Stimulated activated CD4-positive, alpha-beta T cell treated with anti-CD3 and anti-CD28 coated beads, Interleukin-2, amount 100 ng/mL, for 4 hours (primary cell): ENCODE measurements at places on chromosomes 7 and 10.
A peak's percentile ranks its signal among the peaks of the same experiment; 100 is the strongest.

DNA sequence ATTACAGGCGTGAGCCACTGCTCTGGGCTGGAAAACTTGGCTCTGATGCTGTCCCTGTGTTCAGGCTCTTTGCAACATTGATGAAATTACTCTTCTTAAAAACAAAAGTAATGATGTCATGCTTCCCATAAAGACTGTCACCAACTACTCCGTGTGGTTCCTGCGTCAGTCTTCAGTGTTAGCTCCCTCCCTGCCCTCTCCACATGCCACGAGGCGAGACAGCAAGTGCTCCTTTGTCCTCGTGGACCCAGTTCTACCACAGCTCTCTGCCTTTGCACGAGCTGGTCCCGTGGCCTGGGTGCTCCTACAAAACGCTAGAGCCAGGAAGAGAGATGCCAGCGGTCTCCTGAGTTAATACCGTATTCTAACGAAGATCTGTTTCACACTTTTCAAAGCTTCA lies 194.5 kb downstream of the SDK1 start:
- no peak for DNase-seq

GRCh38 chr10:64813391-64813790 lies 1292.2 kb downstream of the REEP3 start:
- no peak for DNase-seq

DNA sequence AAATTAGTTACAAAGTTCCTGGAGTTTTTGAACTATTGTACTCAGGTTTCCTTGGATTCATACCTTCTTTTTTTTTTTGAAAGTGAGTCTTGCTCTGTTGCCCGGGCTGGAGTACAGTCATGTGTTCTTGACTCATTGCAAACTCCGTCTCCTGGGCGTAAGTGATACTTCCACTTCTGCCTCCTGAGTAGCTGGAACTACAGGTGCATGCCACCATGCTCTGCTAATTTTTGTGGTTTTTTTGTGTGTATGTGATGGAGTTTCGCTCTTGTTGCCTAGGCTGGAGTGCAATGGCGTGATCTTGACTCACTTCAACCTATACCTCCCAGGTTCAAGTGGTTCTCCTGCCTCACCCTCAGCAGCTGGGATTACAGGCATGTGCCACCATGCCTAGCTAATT lies 22.3 kb downstream of the MCM10 start:
- DNase-seq = no peak

- DNase-seq = no peak
These were observed 73.2 kb upstream of the KLF6 start for GRCh38 chr10:3858051-3858845.

- no peak for DNase-seq
These were observed 104.3 kb downstream of the AHR start for GRCh38 chr7:17402628-17403278.

DNA sequence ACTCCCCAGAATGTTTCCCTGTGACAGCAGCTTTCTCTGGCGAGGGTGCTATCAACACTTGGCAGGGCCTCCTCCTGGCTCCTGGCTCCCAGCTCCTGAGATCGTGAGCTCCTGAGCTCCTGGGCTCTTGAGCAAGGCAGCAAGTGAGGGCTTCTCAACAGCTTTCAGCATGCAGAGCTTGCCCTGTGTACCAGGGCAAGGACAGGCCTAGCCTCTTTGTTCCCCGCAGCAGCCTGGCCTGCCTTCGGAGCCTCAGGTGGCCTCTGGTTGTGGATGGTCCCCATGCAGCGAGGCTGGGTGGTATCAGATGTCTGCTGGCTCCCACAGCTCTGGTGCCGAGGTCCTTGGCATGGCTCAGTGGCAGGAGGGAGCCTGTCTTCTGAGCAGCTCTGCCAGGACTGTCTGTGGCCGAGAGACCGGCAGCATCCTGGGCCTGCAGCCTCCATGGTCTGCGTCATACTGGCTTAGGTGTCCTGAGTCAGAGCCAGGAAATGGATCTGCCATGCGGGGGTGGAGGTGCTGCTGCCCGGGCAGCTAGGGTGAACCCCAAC lies 44.2 kb downstream of the ZMIZ1 start:
- no peak for DNase-seq

DNA sequence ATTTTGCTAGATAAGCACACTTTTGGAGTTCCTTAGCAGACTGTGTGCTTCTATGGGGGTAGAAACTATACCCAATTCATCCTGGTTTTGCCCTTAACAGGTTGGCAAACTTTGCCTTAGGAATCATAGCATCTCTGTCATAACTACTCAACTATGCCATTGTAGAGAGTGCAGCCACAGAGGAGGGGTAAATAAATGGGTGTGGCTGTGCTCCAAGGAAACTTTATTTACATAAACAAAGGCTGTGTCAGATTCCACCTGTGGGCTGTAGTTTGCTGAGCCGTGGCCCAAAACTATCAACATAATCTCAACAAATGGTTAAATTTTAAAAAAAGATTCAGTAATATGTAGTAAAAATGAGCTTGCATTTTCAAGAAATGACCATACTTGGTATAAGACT lies 51.6 kb upstream of the LAMB1 start:
- DNase-seq = no peak

DNA sequence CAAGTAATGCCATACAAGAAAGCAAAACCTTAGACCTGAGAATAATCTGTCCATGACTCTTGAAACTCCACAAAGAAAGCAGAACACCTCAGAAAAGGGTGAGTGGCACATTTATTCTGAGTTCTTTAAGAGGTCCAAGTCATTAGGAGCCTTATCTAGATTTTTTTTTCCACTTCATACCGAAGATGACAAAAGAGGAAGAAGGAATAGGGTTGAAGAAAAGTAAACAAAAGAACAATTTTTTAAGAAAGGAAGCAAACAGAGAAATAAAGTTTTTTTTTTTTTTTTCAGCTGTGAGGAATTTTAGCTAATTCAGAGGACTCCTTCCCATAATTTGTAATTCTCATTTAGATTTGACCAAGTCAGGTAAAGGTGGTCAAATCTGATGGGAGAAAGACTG lies 13.1 kb upstream of the MTPN start:
- DNase-seq = no peak

GRCh38 chr7:31747553-31747952 lies 60.5 kb downstream of the PPP1R17 start:
- no peak for DNase-seq

DNA sequence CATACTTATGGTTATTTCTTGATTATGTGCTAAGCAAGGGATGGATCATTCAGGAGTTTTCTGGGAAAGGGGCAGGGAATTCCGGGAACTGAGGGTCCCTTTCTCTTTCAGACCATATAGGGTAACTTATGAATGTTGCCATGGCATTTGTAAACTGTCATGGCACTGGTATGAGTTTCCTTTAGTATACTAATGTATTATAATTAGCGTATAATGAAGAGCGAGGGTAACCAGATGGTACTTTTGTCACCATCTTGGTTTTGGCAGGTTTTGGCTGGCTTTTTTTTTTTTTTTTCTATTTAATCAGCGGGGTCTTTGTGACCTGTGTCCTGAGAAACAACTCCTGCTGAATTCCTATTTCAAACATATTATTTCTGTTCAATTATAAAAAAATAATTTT lies 237.6 kb upstream of the PTER start:
- DNase-seq = no peak

DNA sequence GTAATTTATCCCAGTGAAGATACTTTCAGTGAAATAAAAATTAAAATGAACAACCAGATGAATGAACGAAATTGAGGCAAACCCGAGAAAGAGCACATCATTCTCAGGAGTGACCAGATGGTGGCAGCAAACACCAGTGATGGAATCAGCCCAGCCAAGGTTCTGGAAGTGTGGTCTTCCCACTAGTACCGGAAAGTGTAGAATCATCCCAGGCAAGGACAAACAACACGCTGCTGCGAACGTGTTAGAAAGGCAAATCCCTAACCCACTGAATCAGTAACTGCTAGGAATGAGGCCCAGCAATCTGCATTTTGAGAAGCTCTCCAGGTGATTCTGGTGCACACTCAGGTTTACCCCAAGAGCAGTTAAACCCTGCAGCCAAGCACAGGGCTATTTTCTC lies 15.5 kb upstream of the SLC18A3 start:
- no peak for DNase-seq

GRCh38 chr7:100621554-100621953 lies 9.2 kb downstream of the MOSPD3 start:
- no peak for DNase-seq

DNA sequence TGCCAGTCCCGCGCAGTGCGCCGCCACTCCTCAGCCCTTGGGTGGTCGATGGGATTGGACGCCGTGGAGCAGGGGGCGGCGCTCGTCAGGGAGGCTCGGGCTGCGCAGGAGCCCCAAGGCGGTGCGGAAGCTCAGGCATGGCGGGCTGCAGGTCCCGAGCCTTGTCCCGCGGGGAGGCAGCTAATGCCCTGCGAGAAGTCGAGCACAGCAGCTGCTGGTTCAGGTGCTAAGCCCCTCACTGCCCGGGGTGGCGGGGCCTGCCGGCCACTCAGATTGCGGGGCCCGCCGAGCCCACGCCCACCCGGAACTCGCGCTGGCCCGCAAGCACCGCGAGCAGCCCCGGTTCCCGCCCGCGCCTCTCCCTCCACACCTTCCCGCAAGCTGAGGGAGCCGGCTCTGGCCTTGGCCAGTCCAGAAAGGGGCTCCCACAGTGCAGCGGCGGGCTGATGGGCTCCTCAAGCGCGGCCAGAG lies 14.4 kb upstream of the WASL start:
- DNase-seq = no peak

DNA sequence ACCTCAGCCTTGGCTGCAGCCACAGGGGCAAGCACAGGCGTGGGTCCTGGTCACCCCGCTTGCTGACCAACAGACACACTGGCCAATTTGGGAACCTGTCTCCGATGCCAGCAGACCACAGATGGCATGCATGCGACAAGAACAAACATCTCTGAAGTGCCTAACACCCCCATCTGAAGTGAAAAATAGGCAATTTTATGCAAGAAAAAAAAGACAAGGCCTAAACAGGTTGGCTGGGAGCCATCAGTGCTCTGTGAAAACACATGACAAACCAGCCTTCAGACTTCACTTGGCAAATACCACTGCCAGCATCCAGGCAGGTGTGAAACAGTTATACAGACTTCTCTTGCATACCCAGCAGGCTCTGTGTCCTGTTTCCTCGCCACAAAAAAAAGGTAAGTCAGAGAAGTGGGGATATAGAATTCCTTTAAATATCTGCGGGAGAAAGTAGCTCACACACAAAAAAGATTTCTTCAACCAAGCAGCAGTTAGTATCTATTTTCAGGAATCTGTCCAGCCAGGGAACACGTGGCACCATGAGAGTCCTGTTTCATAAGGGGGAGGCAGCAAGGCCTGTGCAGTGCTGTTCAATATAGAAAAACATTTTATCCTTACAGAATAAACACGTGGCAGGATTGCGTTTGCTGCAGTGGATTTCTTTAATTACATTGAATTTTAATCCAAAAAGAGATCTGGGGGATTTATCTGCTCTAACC lies 293.4 kb upstream of the MKLN1 start:
- no peak for DNase-seq

- no peak for DNase-seq
These were observed 24.3 kb upstream of the CALU start for GRCh38 chr7:128714701-128715495.

GRCh38 chr7:157136372-157136771 lies 2.4 kb upstream of the UBE3C start:
- no peak for DNase-seq

DNA sequence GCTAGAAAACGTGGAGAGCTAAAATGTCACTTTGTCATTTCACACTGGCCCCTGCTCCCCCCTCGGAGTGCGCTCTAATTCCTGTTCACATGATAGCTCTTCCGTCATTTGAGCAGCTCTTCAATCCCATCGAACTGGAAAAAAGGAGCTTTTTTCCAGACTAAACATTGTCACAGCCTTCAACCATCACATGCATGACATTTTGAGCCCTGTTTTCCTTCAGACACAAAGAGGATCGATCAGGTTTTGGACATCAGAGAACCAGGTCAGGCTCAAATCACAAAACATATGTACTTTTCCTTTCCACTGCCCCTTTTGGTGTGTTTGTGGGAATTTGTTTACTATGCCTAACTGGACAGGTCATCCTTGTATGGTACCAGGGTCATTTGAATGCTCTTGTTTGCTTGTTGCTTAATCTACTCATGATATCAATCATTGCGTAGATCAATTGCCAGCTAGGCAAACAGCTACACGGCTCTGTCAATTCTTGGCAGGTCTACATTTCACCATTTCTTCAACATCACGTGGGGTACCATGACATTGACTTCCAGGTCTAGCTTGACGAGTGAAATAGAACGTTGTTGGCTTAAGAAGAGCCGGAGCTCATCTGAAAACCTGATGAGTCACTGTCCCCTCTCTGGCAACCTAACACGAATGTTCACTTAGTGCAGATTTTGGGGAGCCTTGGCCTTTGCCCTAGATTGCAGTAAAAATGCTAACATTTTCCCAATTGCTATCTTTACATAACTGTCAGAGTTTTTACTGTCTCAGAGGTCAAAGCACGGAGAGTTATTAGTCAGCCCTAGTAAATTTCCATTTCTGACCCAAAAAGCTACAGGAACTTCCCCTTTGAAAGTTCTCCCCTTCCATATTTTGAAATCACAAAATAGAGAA lies 87.3 kb downstream of the LYZL2 start:
- no peak for DNase-seq

- DNase-seq = no peak
These were observed 28.6 kb upstream of the RASGEF1A start for GRCh38 chr10:43295436-43295835.

DNA sequence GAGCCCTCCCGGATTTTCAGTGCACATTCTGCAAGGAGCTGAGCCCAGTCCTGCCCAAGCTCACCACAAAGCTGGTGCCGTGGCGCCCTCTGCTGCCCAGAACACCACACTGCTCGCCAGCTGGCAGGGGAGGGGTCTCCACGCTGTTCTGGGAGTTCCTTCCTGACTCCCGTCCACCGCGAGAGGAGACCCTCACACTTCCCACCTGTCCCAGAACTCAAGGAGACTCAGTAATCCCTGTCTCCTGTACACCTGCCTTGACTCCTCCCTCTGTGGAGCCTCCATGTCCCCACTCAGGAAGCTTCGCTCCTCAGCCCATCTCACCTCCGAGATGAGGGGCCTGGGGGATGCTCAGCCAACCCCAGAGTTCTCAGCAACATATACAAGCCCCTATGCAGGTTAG lies 11.3 kb downstream of the C10orf105 start:
- peak; percentile 55 for DNase-seq

DNA sequence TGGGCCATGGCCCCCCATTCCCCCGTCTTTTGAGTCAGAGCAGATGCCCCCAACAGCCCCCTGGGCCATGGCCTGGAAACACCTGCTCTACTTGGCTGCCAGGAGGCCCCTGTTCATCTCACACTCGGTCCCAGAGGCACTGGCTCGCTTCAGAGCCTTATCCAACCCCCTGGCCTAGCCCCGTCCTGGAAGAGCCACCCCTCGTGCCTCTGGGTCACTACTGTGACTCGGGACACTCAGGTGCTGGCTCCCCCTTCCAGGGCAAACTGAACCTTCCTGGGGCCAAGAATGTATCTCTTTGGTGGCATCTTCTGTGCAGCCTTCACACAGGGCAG lies 7.0 kb downstream of the POLR2J start:
- DNase-seq = no peak

- DNase-seq = no peak
These were observed 270.7 kb downstream of the ZNF33B start for GRCh38 chr10:42367532-42368230.

GRCh38 chr10:49600781-49601400 lies 9.2 kb upstream of the SLC18A3 start:
- DNase-seq = no peak
